Activated naive CD8-positive, alpha-beta T cell treated with anti-CD3 and anti-CD28 coated beads, Interleukin-2, amount 10 ng/mL, durations not matched to agents 7 days and 5 days (primary cell): ENCODE measurements at places on chromosomes 2 and 18.
A peak's percentile ranks its signal among the peaks of the same experiment; 100 is the strongest.

- DNase-seq = no peak
- H3K27me3 ChIP-seq = peaks cover 49% of the 10 kb centered on the region
- H3K27ac ChIP-seq = no peak overlapping the region
- H3K4me3 ChIP-seq = no peak overlapping the region
- H3K36me3 ChIP-seq = no peaks in the 10 kb centered on the region
- H3K4me1 ChIP-seq = peaks cover 17% of the 10 kb centered on the region
These were observed 125.5 kb downstream of the KLHL29 start for GRCh38 chr2:23510471-23510870.

- no peaks in the 10 kb centered on the region for H3K27me3 ChIP-seq
- no peak overlapping the region for H3K27ac ChIP-seq
- H3K4me3 ChIP-seq = no peak overlapping the region
- no peaks in the 10 kb centered on the region for H3K4me1 ChIP-seq
These were observed 192.1 kb downstream of the SP3 start for GRCh38 chr2:173773076-173773475.

GRCh38 chr2:221488136-221488807 lies 83.8 kb downstream of the EPHA4 start:
- H3K27me3 ChIP-seq = peaks cover 8% of the 10 kb centered on the region
- H3K4me1 ChIP-seq = no peaks in the 10 kb centered on the region
- H3K4me3 ChIP-seq = no peak overlapping the region
- H3K27ac ChIP-seq = no peak overlapping the region
- no peaks in the 10 kb centered on the region for H3K36me3 ChIP-seq

DNA sequence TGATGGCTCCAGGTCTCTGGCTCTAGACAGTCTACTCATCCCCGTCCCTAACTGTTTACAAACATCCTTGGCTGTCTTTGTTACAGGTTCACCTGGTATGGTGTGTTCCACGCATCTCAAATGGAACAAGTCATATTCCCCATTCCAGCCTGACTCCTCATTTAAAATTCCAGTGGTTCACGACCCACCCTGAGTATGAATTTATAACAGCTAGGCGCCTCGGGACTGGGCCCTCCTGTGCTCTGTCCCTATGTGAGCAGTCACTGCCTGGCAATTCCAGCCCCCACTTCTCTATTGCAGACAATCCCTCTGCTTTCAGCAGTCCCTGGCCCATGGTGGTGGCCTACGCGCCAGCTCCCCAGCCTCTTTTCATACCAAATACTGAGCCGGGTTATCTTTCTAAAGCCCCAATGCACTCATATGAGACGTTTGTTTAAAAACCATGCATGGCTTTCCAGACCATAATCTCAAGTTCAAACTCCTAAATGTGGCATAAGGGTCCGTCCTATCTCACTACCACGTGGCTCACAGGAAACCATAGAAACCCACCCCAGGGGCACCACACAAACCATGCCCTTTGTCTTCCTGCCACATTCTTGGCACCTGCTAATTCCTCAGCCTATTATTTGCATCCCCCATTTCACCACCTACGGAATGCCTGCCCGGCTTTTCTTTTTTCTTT lies 1.6 kb downstream of the SERPINB8 start:
- peak overlapping the region; percentile 93 for H3K4me3 ChIP-seq
- peak overlapping the region; percentile 96 for H3K27ac ChIP-seq
- H3K4me1 ChIP-seq = peaks cover 25% of the 10 kb centered on the region

DNA sequence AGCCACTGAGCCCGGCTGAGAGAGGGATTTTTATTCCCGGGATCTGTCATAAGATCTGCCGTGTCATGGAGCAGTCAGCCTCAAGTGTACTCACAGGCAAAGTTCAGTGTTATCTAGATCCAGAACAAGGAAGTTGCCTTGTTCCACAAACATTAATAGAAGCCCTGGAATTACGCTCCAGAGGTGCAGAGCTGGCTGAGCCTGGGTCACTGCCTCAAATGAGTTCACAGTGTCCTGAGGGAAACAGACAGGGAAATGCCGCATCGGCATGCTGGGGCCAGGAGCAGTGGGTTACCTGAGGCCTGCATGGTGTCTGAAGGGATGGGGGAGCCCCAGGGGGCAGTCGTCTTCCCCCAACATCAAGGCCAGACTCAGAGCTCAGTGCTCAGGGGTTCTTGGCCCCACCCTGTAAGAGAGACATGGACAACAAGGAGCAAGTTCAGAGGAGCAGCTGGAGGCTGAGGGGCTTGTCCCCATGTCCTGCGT lies 42.7 kb upstream of the ODC1 start:
- H3K36me3 ChIP-seq = peaks cover 5% of the 10 kb centered on the region
- H3K27ac ChIP-seq = no peak overlapping the region
- H3K4me3 ChIP-seq = no peak overlapping the region
- DNase-seq = peak; percentile 5

DNA sequence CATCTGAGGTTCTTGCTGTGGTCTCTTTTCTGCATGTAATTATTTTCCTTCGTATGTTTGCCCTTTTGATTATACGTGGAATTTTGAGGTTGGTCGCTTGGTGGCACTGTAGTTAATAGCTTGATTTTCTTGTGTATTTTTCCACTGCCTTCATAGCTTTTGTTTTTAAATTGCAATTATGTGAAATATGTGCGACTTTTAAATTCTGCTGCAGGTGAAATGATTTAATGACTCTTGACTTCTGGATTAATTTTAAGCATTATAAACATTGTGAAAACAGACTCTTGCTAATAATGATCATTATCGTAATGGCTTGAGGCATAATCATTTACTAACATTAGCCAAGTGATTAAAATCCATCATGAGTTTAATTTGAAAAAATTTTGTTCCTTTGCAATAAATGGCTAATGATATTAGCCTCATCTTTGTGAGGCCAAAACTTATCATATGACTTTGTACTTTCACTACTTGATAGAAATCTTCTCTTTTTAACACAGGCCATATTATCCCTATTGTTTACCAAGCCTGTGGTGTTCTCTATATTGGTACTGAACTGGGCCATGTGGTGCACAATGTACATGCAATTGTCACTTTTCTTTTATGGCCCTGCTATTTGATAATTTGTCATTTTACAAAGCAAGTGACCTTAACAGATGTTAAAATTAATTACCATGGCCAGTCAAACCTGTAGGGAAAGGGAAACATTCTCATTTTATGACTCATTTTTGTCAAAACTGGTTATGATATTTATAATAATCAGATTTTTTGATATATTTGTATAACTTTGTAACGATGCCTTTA lies 62.8 kb upstream of the NEUROD1 start:
- H3K4me3 ChIP-seq = no peak overlapping the region
- H3K27me3 ChIP-seq = peaks cover 10% of the 10 kb centered on the region
- H3K27ac ChIP-seq = no peak overlapping the region
- H3K36me3 ChIP-seq = no peaks in the 10 kb centered on the region
- H3K4me1 ChIP-seq = no peaks in the 10 kb centered on the region

GRCh38 chr18:79200546-79201268 lies 131.5 kb downstream of the ATP9B start:
- peaks cover 14% of the 10 kb centered on the region for H3K4me1 ChIP-seq
- H3K4me3 ChIP-seq = no peak overlapping the region
- peaks cover 7% of the 10 kb centered on the region for H3K36me3 ChIP-seq
- DNase-seq = no peak
- H3K27me3 ChIP-seq = no peaks in the 10 kb centered on the region

DNA sequence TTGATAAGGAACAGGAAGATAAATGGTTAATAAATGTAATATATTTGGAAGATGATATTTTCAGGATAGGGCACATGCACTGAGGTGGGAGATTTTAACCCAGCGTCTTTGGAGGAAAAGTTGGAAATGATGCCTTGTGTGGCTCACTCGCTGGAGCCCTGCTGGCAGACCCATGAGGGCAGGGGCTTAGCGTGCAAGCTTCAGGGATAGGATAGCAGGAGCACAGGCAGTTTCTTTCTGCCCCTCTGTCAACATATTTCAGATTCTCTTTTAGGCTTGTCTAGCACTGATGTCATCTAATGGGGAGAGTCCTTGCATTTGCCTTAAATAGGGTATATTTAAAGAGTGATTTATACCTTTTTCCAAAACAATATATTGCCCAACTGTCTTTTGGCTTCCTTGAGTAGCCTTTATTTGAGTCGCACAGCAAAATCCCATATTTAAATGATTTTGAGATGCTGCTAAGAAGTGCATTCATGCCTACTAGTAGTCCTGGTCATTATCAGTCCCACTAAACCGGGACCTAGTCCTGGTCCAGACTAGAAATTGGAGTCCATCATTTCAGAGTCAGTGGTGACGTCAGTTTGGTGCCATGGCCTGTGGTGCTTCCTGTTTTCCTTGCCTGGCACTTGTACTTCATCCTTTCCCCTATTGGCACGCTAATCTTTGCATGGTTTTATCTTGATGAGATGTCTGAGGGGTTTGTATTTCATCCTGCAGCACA lies 45.8 kb downstream of the SH3RF3 start:
- H3K27me3 ChIP-seq = no peaks in the 10 kb centered on the region
- DNase-seq = no peak
- peaks cover 2% of the 10 kb centered on the region for H3K36me3 ChIP-seq

- H3K36me3 ChIP-seq = no peaks in the 10 kb centered on the region
- H3K27ac ChIP-seq = no peak overlapping the region
- H3K4me3 ChIP-seq = no peak overlapping the region
- peaks cover 5% of the 10 kb centered on the region for H3K4me1 ChIP-seq
- H3K27me3 ChIP-seq = peaks cover 4% of the 10 kb centered on the region
- DNase-seq = no peak
These were observed 45.4 kb downstream of the EML6 start for GRCh38 chr2:54768772-54769428.
